ENCODE measurements at places on chromosomes 13 and 19.
A peak's percentile ranks its signal among the peaks of the same experiment; 100 is the strongest.

DNA sequence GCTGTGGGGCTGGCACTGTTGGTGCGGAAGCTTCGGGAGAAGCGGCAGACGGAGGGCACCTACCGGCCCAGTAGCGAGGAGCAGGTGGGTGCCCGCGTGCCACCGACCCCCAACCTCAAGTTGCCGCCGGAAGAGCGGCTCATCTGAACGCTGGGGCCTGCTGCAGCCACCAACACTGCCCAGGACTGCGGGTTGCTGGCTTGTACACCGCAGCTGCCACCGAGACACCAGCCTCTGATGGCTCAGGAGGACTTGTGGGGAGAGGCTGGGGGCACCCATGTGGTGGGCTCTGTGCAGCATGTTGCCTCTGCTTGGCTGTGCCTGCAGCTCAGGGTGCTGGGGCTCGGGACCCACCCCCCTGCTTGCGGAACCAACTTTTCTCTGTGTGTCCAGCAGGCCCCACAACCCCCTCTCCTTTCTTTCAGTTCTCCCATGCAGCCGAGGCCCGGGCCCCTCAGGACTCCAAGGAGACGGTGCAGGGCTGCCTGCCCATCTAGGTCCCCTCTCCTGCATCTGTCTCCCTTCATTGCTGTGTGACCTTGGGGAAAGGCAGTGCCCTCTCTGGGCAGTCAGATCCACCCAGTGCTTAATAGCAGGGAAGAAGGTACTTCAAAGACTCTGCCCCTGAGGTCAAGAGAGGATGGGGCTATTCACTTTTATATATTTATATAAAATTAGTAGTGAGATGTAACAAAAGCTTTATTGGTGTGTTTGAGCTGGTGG is 2.6 kb downstream of the CRB3 start:
- DNase-seq: no peak

GRCh38 chr19:53192771-53193534 is at the start of gene ZNF665:
TSS of gene ZNF665 (minus strand) at chr19:53193358. CDS start at chr19:53182898, 10,460 bp downstream.
- peak; percentile 63 for DNase-seq

GRCh38 chr13:26497968-26498511 is 59.4 kb upstream of the WASF3 start:
- DNase-seq: no peak

DNA sequence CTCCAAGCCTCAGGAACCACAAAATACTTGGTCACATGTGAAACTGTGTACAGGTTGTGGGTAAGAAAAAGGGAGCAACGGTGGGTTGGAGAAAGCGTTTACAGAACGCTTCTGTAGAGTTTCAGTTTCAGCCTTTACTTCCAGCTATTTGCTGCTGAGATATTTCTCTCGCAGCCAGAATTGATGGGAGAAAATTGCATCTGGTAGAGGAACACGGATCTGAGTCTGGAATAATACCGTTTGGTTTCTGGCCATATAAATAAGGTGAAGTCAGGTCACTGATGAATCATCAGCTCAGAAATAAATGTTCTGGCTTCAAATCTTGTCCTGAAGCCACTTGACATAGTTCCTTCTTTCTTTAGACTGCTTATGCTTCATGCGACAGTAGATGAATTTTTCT is 20.3 kb upstream of the RFC3 start:
- no peak for DNase-seq

DNA sequence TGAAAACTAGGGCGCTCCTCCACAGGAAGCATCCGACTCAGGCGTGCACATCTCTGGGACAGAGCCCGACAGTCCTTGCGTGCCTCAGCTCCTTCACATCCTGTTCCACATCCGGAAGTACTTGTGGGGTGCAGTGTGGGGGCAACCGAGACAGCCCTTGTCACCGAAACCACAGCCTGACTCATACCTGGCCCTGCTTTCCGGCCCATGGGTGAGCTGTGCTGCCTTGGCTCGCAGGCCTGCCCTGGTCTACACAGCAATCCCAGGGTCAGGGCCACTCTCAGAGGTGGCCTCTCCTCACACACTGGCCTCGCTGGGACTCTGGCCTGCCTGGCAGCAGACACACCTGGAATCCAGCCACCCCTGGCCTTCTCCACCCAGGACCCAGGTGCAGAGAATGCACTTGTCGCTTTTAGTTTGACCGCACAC is 100.4 kb downstream of the STK24 start:
- DNase-seq: peak; percentile 81

GRCh38 chr19:52219611-52220010 is 29.8 kb downstream of the PPP2R1A start:
- no peak for DNase-seq

GRCh38 chr13:112770504-112770903 is 80.7 kb downstream of the ATP11A start:
- no peak for DNase-seq

DNA sequence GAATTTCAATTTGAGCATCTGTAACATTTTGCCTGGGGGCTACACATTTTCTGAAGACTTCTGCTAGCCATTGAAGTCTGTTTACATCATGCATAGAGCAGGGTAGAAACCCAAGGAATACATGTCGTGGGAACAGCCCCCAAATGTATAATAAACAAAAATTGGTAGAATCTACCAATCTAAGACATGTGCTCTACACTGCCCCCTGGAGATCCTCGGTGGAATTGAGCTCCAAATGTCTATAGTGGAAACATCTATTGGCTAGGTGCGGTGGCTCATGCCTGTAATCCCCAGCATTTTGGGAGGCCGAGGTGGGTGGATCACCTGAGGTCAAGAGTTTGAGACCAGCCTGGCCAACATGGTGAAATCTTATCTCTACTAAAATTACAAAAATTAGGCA is 57.3 kb downstream of the MBD3L2B start:
- peak; percentile 13 for DNase-seq

- no peak for DNase-seq
Observed at GRCh38 chr13:21576426-21576825, 27.5 kb downstream of the MICU2 start.

- no peak for DNase-seq
Observed at GRCh38 chr13:43558939-43559338, 227.8 kb downstream of the ENOX1 start.

DNA sequence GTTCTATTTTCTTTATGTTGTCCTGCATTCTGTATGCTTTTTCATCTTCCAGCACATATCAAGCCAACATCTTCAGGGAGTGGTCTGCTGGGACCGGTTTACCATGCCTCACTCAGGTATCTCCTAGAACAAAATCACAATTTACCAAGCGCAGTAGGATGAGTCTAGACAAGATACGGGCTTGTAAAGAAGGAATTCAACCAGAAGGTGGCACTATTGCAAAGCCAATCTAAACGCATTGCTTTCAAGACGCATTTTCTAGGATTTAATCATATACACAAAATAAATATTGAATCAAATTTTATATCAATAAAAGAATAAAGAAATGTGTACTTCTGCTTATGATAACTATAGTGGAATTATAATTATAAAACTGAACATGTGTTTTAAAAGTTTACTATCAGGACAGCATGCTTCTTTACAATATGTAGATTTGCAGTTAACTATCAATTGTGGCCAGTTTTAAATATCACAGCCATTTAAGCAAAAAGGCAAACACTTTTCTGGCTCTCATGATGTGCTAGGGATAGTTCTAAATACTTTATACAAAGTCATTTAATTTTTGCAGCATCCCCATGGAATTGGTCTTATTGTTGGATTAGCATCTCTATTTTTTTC is 16.1 kb upstream of the TPP2 start:
- DNase-seq: no peak

DNA sequence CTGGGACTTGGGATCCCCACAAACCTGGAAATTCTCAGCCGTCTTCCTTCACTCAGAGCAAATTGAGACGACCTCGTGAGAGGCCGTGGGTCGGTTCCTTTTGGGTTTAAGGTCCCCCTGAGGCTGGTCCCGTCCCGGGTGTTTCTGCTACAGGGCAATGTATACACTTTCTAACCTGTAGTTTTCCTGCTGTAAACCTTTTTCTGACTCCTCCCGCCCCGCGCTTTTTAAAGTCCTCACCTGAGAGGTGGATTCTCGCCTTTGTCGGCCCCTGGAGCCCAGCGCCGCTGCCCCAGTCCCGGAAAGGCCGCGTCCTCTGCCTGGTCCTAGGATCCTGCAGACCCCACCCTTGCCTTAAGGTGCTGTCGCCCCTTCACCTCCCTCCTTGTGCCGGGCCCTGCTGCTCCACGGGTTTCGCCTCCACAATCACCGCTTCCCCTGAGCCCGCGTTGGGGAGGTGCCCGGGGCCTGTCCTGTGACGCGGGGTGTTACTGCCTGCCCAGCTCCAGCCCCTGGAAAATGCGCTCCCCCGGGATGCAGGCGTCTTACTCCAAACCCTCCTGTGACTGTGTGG is 391 bp downstream of the ZNF761 start:
- DNase-seq: peak; percentile 3

DNA sequence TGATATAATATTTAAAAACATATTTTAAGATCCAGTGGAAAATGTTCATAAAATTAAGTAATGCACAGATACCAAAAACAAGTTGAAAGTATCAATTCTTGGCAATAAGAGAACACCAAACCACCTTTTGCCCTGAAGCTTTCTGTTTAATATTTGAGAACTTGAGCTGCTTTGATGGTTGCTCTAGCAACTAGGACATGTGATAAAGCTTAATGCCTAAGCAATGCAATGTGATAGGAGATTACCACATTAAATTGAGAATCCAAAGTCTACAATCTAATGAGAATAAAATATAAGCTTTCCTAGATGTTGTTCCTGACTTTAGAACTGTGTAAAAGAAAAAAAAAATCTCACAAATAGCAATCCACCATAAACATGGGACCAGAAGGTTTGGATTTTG is 1367.5 kb upstream of the PCDH9 start:
- DNase-seq: no peak

GRCh38 chr13:45119991-45120864 is at the start of gene GTF2F2:
TSS of gene GTF2F2 (plus strand) at chr13:45120510. CDS start at chr13:45120656, 146 bp downstream.
- DNase-seq: peak; percentile 78

- DNase-seq: peak; percentile 34
Observed at GRCh38 chr13:23466144-23467002, 32.9 kb upstream of the SACS start.

DNA sequence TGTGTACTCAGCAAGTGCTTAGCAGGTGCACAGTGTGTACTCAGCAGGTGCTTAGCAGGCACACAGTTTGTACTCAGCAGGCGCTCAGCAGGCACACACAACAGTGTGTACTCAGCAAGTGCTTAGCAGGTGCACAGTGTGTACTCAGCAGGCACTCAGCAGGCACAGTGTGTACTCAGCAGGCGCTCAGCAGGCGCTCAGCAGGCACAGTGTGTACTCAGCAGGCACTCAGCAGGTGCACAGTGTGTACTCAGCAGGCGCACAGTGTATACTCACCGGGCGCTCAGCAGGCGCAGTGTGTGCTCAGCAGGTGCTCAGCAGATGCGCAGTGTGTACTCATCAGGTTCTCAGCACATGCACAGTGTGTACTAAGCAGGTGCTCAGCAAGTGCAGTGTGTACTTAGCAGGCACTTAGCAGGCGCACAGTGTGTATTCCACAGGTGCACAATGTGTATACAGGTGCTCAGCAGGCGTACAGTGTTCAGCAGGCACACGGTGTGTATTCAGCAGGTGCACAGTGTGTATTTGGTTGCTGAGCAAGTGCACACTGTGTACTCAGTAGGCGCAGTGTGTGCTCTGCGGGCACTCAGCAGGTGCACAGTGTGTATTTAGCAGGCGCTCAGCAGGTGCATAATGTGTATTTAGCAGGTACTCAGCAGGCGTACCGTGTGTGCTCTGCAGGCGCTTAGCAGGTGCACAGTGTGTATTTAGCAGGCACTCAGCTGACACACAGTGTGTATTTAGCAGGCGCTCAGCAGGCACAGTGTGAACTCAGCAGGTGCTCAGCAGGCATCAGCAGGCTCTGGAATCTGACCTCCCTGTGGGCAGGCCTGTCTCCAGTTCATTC is 15.1 kb downstream of the CRTC1 start:
- DNase-seq: no peak

GRCh38 chr13:64327505-64328194 is 2902.5 kb downstream of the PCDH9 start:
- DNase-seq: no peak

GRCh38 chr19:44644402-44645016 is 799 bp downstream of the PVR start:
- no peak for DNase-seq

DNA sequence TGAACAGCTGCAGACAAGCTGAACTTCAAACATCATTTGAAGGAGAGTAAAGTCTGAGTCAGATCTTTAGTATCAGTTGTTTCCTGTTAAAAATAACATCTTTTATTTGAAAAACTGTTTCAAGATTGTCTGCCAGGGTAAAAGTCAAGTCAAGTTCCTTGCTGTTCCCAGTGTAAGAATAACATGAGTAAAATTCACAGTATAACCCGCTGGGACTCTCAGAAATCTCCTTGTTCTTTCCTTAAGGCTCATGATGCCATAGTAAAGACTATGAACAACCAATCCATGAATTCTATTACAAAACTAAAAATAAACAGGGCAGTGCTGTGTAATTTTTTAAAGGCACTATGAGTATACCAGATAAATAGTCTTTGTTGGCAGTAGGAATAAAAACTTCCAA is 112.9 kb downstream of the IRS2 start:
- DNase-seq: no peak

DNA sequence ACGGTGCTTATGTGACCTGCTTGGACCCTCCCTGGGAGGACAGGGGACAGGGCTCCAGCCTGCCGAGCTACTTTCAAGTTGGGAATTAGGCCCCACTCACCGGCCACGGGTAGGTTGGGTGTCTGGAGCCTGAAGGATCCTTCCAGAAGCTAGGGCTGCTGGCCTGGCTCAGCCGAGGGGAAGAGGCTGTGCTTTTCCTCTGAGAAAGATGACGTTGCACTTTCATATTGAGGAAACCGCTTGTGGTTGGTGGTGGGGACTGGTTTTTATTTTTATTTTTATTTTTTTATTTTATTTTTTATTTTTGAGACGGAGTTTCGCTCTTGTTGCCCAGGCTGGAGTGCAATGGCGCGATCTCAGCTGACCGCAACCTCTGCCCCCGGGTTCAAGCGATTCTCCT is at the start of gene TMEM150B:
Gene TMEM150B, minus strand, starts transcription at position 170 of the 400 bp plus-strand sequence. CDS start 4,305 bp downstream, outside the sequence.
- no peak for DNase-seq

- DNase-seq: peak; percentile 64
Observed at GRCh38 chr19:39430675-39431593, 4.8 kb downstream of the RPS16 start.

GRCh38 chr13:98440390-98441055 is 136.4 kb downstream of the STK24 start:
- DNase-seq: no peak

GRCh38 chr13:73880365-73880764 is 253.8 kb downstream of the KLF12 start:
- DNase-seq: no peak

DNA sequence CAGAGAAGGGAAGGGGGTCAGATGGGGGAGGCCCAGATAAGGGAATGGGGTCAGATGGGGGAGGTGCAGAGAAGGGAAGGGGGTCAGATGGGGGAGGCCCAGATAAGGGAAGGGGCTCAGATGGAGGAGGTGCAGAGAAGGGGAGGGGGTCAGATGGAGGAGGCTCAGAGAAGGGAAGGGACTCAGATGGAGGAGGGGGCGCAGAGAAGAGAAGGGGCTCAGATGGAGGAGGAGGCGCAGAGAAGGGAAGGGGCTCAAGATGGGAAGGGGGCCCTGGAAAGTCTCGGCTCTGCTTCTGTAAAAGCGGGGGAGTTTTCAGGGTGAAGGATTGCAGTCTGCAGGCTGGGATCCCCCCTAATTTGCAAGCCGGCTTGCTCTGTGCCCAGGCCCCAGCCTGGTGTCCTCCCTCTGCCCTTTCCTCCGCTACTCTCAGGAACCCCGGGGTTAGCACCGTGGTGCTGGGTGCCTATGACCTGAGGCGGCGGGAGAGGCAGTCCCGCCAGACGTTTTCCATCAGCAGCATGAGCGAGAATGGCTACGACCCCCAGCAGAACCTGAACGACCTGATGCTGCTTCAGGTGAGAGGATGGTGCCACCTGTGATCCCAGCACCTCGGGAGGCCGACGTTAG is 1.6 kb downstream of the AZU1 start:
- no peak for DNase-seq

All from activated T-helper 9 cell treated with anti-CD3 and anti-CD28 coated beads, Interleukin-2, amount 50 U/mL, for 16 hours (primary cell).